ENCODE measurements at places on chromosomes 16 and 17.

DNA sequence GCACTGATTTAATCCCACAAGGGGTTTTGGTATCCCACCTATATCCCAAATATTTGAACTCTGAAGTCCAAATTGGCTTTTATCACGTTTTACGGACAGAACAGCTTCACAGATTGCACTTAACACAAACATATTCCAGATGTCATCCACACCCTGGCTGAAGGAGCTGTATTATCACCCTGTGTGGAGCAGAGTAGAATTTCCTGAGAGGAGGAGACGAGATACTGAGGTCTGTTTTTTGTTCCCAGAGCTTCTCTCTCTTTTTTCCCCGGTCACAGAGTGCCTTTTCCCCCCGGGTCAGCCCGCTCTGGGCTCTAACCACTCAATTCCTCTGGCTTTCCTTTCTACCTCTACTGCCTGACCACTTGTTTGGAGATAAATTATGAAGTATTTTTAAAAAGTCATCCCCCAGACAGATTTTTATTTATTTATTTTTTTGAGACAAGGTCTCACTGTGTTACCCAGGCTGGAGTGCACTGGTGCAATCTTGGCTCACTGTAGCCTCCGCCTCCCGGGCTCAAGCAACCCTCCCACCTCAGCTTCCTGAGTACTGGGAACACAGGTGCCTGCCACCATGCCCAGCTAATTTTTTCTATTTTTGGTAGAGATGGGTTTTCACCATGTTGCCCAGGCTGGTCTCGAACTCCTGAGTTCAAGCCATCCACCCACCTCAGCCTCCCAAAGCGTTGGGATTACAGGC, 30.7 kb downstream of the DNAH2 start:
- DNase-seq, result no peak

DNA sequence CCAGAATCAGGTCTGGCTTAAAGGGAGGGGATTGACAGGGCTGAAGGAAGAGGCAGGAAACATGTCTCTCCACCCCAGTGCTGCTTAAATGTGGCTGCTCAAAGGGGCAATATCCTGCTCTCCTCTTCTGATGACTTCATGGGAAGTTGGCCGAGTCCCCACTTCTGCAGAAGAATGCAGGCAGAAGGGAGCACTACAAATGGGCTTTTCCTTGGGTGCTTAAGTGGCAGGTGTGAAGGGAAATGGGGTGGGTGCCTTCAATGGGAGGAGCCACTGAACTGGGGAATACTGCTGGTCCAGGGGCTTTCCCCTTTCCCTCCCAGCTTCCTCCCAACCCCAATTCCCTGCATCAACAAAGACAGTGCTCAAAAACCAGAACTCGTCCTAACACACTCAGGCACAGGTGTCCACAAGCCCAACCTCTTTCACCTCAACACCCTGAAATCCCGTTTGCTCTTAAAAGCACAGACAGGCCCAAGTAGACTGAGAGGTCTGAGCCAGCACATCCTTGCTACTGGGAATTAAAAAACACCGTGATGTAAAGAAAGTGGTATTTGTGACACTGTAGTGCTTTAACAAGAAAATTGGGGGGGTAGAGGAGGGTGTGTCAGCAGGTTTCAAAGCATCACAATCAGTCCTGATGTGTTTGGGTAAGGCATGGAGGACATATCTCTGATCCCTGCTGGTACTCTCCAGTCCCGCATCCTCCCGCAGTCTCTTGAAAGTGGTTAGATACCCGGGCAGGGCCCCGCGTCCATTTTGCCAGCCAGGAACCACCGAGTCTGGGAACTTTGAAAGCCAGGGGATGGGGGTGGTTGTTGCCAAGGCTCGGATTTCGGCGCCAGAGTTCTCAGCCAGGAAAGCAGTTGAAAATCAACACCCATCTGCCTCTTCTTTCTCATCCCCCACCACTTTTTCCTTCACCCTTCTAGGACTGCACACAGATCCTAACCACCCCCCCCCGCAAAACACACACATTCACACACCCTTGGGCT, 1.6 kb downstream of the CA10 start:
- no peak for DNase-seq

- DNase-seq, result no peak
Observed at GRCh38 chr16:4488499-4488967, 12.3 kb downstream of the HMOX2 start.

DNA sequence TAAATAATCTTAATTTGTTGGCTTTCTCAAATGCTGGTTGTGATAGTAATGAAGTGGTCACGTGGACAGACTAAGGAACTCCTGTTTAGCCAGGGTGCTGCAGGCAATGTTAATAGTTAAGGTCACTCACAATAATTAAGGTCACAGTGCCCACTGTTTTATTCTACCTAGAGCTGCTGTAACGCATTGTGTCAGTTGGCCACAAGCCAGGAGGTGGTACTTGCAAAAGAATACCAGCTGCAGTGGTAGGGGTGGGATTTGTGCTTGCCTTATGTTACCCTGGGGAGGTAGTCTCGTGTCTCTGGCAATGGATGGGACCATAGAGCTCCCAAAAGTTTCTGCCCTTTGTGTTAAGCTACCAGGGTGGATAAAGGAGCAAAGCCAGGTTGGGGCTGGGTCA, 969.1 kb upstream of the CDH8 start:
- DNase-seq, result no peak

GRCh38 chr16:86205521-86206245, 304.6 kb upstream of the FOXF1 start:
- DNase-seq, result no peak

- no peak for DNase-seq
Observed at GRCh38 chr17:15462976-15463772, 4.2 kb downstream of the CDRT4 start.

GRCh38 chr16:12459391-12460063, 344.2 kb downstream of the CPPED1 start:
- no peak for DNase-seq

Measured in CMK (cell line).